ENCODE measurements at places on chromosomes 7 and 10. TPM values are rescaled to one million over a fixed set of nuclear protein-coding genes. Genes with fewer than 3 reads are reported as not detected.

GRCh38 chr7:100602889-100603725, 944 bp downstream of the PCOLCE start:
- no peaks in the 10 kb centered on the region for H3K36me3 ChIP-seq
- peak overlapping the region; percentile 86 for H3K27ac ChIP-seq
- no peaks in the 10 kb centered on the region for H3K27me3 ChIP-seq
- H3K4me3 ChIP-seq, result peak overlapping the region; percentile 75

DNA sequence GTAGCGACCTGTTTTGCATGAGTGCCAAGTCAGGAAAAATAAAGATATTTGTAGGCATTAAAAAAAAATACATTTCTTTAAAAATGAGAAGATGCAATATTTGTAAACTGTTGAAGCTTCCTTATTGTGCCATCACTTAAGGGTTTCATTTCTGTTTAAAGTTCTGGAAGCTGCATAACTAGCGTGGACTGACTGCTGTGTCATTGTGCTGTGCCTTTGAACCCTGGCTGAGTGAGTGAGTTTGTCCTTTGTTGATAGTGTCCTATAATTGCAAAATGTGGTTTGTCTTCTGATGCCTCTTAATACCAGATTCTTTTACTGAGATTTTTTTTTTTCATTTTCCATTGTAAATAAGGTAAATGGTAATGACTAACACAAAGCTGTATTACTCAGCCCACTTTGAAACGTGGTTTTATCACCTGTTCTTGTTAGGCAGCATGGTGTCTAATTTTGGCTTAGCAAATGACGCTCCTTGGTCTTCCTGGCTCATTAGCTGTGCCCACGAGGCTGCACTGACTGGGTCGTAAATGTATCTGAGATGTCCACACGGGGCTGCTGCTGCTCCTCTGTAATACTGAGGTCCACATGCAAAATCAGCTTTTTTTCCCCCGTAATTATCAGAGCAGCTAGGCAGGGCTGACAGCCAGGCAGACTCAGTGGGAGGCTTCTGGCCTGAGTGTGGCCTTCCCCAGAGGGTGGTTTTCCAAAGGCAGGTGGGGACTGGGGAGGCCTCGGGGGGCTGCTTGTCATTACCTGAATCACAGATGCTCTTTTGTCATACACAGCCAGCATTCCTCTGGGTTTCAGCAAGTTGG, 14.8 kb downstream of the ZSCAN25 start:
- no peaks in the 10 kb centered on the region for H3K36me3 ChIP-seq
- no peaks in the 10 kb centered on the region for H3K4me1 ChIP-seq
- no peak overlapping the region for H3K4me3 ChIP-seq
- DNase-seq, result no peak
- no peak overlapping the region for H3K27ac ChIP-seq
- H3K27me3 ChIP-seq, result no peaks in the 10 kb centered on the region

DNA sequence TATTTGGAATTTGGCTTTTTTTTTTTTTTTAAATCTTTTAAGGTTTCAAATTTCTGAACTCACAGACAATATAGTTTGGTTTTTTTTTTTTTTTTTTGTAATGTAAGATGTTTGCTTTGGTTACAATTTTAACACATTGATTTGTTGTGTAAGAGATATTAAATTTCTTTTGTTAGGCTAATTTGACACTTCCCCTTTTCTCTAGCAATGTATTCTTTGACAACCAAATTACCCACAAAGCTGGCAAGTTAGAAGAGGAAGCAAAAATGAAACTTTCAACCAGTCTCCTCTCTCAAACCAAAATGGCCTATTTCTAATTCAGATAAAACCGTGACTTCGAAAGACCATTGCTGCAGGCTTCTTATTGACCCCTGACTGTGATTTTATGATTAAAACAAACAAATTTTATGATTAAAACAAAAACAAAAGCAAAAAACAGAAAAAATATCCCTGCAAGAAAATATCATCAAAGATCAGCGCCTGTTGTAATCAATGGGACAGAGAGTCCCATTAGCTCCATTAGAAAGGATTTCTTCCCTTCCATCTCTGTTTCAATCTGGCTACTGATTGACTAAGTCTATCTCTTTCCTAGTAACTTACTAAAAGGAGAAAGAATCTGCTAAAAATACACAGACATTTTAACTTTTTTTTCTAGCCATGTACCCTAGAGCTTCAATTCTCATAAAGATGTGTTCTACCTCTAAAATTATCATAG, 489.2 kb downstream of the MDFIC start:
- no peaks in the 10 kb centered on the region for H3K36me3 ChIP-seq
- no peak for DNase-seq
- H3K27me3 ChIP-seq, result no peaks in the 10 kb centered on the region
- no peaks in the 10 kb centered on the region for H3K4me1 ChIP-seq
- H3K27ac ChIP-seq, result no peak overlapping the region

The PAPOLB gene
- 0.36 TPM for total RNA-seq

The LAMB4 gene
- not detected for total RNA-seq

The OGDHL gene
- total RNA-seq, result 0.90 TPM

DNA sequence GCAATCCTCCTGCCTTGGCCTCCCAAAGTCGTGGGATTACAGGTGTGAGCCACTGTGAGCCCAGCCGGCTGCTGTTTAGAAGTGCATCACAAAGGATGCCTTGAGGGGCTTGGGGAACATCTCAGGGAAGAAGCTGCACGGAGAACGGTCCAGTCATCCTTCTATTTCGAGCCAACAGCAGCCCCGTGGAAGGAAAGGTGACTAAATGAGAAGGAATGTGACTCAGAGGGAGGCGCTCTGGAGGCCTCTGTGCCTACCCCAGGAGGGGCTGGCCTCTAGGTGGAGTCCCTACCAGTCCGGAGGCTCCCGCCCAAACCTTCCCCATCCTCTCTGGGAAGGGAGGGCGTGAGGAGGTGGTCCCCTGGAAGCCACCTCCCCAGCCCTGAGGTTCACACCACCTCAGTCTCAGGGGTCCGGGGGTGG, 76.2 kb downstream of the CTBP2 start:
- H3K27me3 ChIP-seq, result no peaks in the 10 kb centered on the region
- H3K27ac ChIP-seq, result peak overlapping the region; percentile 16
- H3K4me1 ChIP-seq, result peaks cover 23% of the 10 kb centered on the region
- DNase-seq, result peak; percentile 60

GRCh38 chr7:98913026-98913425, 34.7 kb downstream of the TRRAP start:
- no peak overlapping the region for H3K4me3 ChIP-seq
- no peaks in the 10 kb centered on the region for H3K36me3 ChIP-seq
- H3K4me1 ChIP-seq, result no peaks in the 10 kb centered on the region

DNA sequence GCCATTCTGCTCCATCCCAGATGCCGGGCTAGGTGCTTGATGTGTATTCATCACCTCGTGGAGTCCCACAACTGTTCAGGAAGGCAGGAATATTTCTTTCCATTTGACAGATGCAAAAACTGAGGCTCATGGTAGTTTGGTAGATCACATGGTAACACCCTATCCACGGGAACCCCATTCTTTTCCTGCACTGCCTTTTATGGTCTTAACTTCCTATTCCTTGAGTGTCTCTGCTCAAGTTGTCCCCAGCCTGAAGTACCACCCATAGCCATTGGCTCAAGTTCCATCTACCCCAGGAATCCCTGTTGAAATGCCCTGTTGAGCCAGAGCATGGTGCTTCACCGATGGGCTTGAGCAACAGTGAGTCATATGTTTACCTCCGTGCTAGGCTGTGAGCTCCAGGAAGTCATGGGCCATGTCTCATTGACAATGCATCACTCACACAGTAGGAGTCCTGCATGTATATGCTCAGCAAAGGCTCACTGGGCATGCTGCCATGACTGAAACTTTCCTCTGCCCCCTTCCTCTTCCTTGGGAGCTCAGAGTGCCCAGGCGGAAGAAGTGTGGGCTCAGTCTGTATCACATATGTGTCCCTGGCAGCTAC, 71.7 kb upstream of the ADAM12 start:
- H3K4me3 ChIP-seq, result no peak overlapping the region
- H3K4me1 ChIP-seq, result no peaks in the 10 kb centered on the region
- no peak for DNase-seq
- no peaks in the 10 kb centered on the region for H3K27me3 ChIP-seq
- H3K27ac ChIP-seq, result no peak overlapping the region
- H3K36me3 ChIP-seq, result no peaks in the 10 kb centered on the region

The SMO gene
- 19.6 TPM for total RNA-seq

GRCh38 chr7:72057231-72057630, 354.9 kb downstream of the CALN1 start:
- H3K4me1 ChIP-seq, result no peaks in the 10 kb centered on the region
- DNase-seq, result no peak
- H3K27ac ChIP-seq, result no peak overlapping the region
- no peaks in the 10 kb centered on the region for H3K36me3 ChIP-seq
- H3K4me3 ChIP-seq, result no peak overlapping the region
- H3K27me3 ChIP-seq, result no peaks in the 10 kb centered on the region

DNA sequence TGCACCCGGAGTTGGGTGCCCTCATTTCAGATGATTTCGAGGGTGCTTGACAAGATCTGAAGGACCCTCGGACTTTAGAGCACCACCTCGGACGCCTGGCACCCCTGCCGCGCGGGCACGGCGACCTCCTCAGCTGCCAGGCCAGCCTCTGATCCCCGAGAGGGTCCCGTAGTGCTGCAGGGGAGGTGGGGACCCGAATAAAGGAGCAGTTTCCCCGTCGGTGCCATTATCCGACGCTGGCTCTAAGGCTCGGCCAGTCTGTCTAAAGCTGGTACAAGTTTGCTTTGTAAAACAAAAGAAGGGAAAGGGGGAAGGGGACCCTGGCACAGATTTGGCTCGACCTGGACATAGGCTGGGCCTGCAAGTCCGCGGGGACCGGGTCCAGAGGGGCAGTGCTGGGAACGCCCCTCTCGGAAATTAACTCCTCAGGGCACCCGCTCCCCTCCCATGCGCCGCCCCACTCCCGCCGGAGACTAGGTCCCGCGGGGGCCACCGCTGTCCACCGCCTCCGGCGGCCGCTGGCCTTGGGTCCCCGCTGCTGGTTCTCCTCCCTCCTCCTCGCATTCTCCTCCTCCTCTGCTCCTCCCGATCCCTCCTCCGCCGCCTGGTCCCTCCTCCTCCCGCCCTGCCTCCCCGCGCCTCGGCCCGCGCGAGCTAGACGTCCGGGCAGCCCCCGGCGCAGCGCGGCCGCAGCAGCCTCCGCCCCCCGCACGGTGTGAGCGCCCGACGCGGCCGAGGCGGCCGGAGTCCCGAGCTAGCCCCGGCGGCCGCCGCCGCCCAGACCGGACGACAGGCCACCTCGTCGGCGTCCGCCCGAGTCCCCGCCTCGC, at the start of gene EGFR:
Gene EGFR (plus strand): TSS at position 657 of the 830 bp plus-strand sequence. CDS start 261 bp downstream, outside the sequence.
- peak within 1 kb of the TSS; percentile 78 for H3K4me3 ChIP-seq
- H3K36me3 ChIP-seq, result no peaks in the 10 kb centered on the region
- peaks cover 4% of the 10 kb centered on the region for H3K4me1 ChIP-seq
- H3K27me3 ChIP-seq, result no peaks in the 10 kb centered on the region
- DNase-seq, result peak; percentile 85

The DYNC1I1 gene
- 4.8 TPM for total RNA-seq

GRCh38 chr7:38428041-38428440, 154.6 kb upstream of the TARP start:
- no peak for DNase-seq
- no peak overlapping the region for H3K4me3 ChIP-seq
- H3K27ac ChIP-seq, result no peak overlapping the region
- no peaks in the 10 kb centered on the region for H3K36me3 ChIP-seq
- H3K4me1 ChIP-seq, result no peaks in the 10 kb centered on the region

GRCh38 chr7:139687980-139688632, 89.7 kb downstream of the HIPK2 start:
- no peaks in the 10 kb centered on the region for H3K27me3 ChIP-seq
- no peak overlapping the region for H3K27ac ChIP-seq

The ARHGEF5 gene
- 10.3 TPM for total RNA-seq

The HACD1 gene
- 6.4 TPM for total RNA-seq

GRCh38 chr7:50304129-50304910, at the start of gene IKZF1:
Gene IKZF1 (plus strand): TSS chr7:50304716. CDS start chr7:50319062, 14,346 bp downstream.
- H3K27ac ChIP-seq, result no peak within 1 kb of the TSS
- H3K4me1 ChIP-seq, result peaks cover 6% of the 10 kb centered on the region
- no peaks in the 10 kb centered on the region for H3K27me3 ChIP-seq
